ENCODE measurements at places on chromosomes 16 and 17. TPM values are rescaled to one million over a fixed set of nuclear protein-coding genes. Genes with fewer than 3 reads are reported as not detected.

DNA sequence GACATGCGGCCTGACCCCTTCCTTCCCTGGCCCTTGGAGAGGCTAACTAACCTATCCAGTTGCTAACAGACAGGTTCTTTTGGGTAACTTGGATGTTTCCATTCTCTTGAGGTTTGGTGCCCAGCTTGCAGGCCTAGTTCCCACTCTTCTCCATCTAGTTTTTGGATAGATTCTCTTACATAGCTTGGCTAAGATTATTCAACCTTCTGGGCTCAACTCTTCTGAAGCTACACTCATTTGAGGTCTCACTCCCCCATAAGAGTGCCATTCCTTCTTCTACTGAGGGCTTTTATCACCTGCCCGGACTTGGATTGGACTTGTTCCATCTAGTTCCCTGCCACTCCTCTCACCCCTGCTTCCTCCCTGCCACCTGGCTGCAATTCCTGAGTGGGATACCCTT lies 44.1 kb upstream of the MARCHF10 start:
- DNase-seq = no peak

GRCh38 chr16:58329135-58329534 lies 34.3 kb upstream of the PRSS54 start:
- DNase-seq = no peak

GRCh38 chr17:68939195-68939594 lies 16.0 kb downstream of the ABCA8 start:
- DNase-seq = no peak

DNA sequence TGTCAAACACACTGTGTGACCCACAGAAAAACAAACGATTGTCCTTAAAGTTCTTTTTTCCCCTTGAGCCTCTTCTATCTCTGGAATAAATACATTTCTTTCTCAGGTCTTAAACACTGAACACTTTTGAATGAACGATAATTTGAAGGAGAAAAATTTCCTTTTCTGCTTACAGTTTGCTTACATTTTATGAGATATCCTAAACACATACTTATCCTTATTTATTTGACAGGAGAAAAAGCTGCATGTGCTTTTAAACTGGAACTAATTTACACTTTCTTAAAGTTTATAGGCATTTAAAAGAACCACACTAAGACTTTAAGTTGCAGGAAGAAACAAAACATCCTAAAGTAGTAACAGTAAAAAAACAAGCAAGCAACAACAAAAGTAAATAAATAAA lies 4.7 kb upstream of the IGF2BP1 start:
- no peak for DNase-seq

The IRX3 gene
- polyA plus RNA-seq = not detected

The ODF4 gene
- not detected for polyA plus RNA-seq

The IL17C gene
- 0.80 TPM for polyA plus RNA-seq
